Left renal cortex interstitium (tissue), 4 donors: ENCODE measurements at places on chromosomes 13 and 19. TPM values are rescaled to one million over a fixed set of nuclear protein-coding genes. Genes with fewer than 3 reads are reported as not detected.

MIR17HG gene
- 3.4 TPM for polyA plus RNA-seq

NUCB1 gene
- 299 TPM for polyA plus RNA-seq

TBXA2R gene
- polyA plus RNA-seq: 2.7 TPM

DNA sequence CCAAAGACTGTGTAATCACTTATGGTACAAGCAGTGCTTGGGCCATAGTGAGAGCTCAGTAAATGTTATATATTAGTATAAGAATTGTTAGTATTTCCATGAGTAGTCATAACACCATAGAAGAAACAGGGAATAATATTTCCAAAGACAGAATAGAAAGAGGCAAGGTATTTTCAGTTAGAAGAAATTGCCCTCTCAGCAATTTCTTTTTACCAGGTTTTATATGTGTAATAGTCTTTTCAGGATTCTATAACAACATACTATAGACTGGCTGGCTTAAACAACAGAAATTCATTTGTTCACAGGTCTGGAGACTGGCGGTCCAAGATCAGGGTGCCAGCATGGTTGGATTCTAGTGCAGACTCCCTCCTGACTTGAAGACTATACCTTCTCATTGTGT, 485.7 kb downstream of the FOXO1 start:
- DNase-seq: no peak

GRCh38 chr19:45947926-45948325, 25.7 kb downstream of the NOVA2 start:
- no peak for DNase-seq

- no peak for DNase-seq
These were observed 1861.3 kb downstream of the PCDH9 start for GRCh38 chr13:65368832-65369231.

GRCh38 chr13:67013709-67014108, 216.4 kb downstream of the PCDH9 start:
- no peak for DNase-seq

- DNase-seq: no peak
These were observed 719.1 kb downstream of the UQCRFS1 start for GRCh38 chr19:28493884-28494283.
